NCI-H1105 treated with DMSO at 0.1 percent for 48 hours (cell line): ENCODE measurements at places on chromosomes 4 and X.

- DNase-seq: no peak
Measured at GRCh38 chr4:6152869-6153705, 47.3 kb downstream of the JAKMIP1 start.

DNA sequence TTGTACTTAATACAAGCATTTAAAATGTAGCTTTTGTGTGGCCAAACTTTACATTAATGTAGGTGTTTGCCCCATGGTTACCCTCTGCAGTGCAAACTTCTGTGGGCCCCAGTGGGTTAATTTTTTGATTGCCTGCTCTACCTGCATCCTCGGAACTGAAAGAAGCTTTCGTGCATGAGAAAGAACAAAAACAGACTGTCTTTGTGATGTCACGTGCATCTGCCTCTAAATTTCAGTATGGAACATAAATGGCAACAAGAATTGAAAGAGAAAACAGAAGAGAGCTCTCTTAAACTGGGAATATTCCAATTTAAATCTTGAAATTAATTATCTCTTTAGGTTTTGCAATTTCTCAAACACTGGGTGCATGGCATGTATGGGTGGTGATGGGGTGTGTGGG, 182.4 kb upstream of the LCORL start:
- DNase-seq: no peak

DNA sequence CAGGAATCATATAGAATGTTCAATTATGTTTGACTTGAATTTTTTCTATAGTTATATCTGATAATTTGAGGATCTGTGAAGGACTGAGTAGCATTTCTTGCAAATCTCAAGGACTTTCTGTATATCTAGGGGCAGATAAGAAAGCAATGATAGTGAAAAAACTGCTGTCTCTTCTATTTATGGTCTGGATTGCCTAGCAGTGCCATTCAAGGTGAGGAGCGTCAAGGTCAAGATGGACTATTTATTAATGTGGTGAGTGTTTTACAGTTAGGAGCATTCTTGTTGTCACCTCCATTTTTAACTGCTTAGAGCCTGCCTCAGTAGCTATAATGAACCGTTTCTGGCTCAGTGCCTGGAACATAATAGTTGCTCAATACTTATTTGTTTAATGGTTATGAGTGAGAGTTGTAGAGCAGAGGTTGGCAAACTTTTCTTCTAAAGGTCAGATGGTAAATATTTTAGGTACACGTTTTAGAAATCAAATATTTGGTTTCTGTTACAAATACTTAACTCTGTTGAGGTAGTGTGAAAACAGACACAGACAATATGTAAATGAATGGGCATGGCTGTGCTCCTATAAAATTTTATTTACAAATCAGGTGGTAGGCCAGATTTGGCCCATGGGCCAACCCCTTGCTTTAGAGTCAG, 523.2 kb upstream of the IGFBP7 start:
- DNase-seq: no peak

DNA sequence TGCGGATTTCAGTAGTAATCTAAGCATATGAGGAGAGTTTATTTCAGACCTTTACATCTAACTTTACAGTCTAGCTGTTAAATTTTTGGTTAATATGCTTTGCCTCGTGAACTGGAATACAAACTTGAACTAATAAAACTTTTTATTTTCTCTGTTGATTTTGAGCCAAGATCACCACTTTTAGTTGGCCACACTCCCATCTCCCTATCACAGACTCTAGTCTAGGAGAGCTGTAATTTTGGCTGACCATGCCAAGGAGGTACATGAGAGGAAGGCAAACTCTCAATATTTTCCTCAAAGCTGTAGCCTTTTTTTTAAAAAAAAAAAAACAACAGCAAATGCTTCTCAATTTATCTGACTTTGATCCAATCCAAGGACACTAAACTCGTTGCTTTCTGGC, 597.5 kb upstream of the PCDH7 start:
- DNase-seq: no peak

- DNase-seq: no peak
Measured at GRCh38 chr4:37948542-37948941, 11.7 kb upstream of the PTTG2 start.

DNA sequence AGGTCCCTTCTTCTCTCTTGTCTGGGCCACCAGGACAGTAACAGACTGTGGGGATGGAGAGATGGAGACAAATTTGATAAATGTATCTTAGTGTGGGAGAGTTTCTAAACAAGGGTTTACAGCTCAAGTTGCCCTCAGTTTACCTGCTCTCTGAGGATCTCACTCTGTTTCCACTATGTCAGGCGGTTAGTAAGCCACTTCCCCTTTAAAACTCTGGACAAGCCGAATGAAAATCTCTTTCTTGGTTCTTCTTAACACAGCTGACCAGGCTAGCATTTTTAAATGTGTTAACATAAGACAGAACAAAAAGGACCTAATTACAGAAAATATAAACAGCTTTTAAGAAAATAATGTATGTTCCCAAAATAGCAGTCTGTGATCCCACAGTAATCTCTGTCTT, 2.9 kb upstream of the SCARB2 start:
- DNase-seq: no peak

DNA sequence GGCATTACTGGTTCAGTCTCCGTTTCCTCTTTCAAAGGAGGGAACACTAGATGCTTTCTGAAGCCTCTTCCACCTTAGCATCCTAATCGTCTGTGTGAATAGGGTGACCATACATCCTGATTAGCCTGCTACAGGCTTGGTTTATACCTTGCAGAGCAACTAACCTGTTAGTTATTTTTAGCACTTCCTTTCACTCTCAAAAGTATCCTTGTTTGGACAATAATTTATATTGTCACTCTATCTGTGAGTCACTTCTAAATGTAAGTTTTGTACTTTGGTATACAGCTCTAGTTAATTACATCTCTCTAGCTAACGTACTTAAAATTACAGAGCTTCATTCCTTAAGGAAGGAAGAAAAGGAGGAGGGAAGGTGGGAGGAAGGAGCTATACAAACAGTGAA, 174.5 kb downstream of the GPC3 start:
- no peak for DNase-seq

DNA sequence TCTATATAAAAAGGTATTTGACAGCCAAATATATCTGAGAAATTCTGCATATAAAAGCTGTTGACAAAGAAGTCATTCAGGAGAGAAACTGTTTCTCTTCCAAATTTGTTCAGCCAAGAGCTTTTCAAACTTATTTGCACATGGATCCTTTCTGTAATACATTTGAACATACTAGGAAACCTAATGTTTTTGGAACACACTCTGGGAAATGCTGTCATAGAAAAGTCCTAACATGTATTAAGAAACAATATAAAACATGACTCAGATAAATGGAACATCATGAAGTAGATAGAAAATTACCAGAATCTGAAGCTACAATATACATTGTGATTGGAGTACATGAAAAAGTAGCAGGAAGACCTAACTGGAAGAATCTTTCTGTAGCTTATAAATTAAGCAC, 781.5 kb upstream of the EPHA5 start:
- no peak for DNase-seq
